ENCODE measurements at places on chromosomes 4 and X. TPM values are rescaled to one million over a fixed set of nuclear protein-coding genes. Genes with fewer than 3 reads are reported as not detected.

Gene CYBB
- 27.5 TPM for total RNA-seq

Gene HERC3
- total RNA-seq, result 28.8 TPM

Gene ABCG2
- total RNA-seq, result 11.2 TPM

Gene RAB33A
- 1.3 TPM for total RNA-seq

Gene XAGE1A
- not detected for total RNA-seq

All from metanephros (tissue), 2 donors.